ENCODE measurements at places on chromosomes 4 and X. TPM values are rescaled to one million over a fixed set of nuclear protein-coding genes. Genes with fewer than 3 reads are reported as not detected.

Gene TMPRSS11F
- not detected for total RNA-seq

Gene TCEAL6
- 0.39 TPM for total RNA-seq

Gene MGARP
- 0.94 TPM for total RNA-seq

Gene PDE6B
- total RNA-seq = 1.2 TPM

All from gastroesophageal sphincter (tissue), 4 donors.